ENCODE measurements at places on chromosomes 16 and 17.

- DNase-seq = peak; percentile 87
Measured at GRCh38 chr17:79811011-79811867, 14.4 kb upstream of the CBX8 start.

DNA sequence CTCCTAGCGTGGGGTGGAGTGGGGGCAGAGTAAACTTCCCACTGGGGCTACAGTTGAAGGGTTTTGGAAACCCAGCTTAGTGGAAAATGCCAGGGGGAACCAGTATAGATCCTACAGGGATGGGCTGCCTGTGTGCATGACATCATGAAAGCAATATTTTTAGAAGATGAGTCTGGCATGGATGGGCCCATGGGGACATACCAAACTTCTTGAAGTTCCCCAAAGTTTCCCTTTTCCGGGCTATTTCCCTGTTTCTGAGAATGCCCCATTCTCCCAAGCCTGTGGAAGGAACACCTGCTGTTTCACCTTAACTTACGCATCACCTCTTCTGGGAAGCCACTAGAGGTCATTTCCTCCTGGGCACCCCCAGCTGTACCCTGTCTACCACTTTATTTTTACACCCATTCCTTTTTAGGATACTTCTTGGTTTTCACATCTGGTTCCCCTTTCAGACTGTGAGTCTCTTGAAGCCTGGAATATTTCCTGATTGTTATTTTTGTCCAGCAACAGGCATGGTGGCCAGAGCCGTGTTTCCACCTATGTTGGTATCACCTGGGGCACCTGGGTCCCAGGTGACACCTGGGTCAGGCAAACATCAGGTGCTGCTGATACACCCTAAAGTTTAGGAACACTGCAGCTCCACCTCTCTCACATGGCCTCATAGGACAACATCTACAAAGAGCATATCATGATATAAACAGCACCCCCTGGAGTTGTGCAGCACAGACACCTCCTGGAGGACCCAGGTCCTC is 9.8 kb downstream of the SOCS3 start:
- no peak for DNase-seq

DNA sequence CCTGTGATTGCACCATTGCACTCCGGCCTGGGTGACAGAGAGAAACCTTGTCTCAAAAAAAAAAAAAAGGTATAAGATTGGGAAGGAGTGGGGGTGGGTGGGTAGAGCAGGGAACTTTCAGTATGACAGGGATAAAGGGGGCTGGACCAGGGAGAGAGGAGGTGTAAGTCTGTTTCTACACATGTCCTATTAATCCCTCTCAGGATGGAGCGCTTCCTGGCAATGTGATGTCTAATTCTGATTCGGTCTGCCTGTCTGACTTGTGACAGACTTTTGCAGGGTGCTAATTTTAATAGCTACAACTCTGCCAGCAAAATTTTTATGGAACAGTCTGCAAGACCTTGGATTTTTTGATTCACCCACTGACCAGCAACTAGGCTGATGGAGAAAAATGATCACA is 53.8 kb upstream of the SLC25A19 start:
- DNase-seq = no peak

DNA sequence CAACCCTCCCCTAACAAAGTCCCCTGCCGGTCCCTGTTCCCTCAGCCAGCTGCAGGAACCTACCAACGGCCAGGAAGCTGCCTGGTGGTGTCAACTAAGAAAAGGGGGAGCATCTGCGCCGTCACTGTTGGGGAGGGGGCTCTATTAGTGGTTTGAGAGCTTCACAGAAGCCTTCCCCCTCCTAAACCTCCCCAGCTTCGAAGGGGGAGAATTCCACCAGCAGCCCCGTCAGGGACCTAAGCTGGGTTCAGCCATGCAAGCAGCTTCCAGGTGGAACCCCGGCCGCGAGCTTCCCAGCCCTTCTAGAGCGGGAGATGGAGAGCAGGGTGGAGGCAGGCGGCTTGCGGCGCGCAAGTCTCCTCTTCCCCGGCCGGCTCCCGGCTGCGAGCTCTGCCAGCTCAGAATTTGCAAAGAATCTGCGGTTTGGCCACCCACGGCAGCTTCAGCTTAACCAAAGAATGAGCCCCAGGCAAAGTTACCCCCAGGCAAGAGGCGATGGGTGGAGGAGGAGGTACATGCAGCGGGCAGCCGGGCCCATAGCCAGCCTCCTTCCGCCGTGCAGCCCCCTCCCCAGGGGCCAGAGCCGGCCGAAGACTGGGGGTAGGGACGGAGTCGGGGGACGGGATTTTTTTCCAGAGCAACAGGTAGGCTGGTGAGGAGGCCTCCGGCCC is 33.7 kb downstream of the DDX19A start:
- peak; percentile 56 for DNase-seq

DNA sequence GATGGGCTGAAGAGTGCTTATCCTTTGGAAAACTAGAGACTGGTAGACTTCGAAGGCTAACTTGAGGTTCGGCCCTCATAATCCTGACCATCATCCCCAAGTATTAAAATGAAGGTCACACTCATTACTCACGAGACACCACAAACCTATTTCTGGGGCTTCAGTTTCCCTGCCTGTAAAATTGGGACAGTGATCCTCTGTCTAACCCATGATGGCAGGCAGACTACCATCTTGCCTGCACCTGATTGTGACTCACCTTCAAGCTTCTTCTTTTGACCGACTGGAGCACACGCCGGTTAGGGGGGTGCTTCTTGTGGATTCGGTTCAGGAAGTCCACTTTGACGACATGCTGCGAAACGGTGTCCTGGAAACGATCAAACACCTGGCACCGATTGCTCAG is 14.2 kb upstream of the DHRS13 start:
- no peak for DNase-seq

- DNase-seq = no peak
Measured at GRCh38 chr16:85384833-85385462, 228.2 kb upstream of the GSE1 start.

GRCh38 chr17:57541472-57542394 is 203.4 kb downstream of the CCDC182 start:
- DNase-seq = peak; percentile 97

DNA sequence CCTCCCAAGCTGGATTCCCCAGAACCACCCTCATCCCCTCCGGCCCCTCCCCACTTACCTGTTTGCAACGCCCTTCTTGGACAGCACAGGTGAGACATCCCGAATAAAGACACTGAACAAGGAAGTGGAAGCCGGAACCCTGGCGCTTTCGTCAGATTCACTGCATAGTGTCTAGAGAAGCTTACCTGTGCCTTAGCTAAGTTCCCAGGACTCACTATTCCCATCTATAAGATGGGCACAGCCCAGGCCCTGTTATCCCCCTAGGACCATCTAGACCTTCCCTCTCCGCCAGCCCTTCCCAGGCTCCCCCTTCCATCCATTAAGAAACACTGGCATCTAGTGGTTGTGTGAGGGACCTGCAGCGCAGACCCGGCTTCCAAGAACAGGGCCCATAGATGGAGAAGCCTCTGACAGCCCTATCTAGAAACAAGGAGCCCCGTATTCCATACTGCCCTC is 26.9 kb upstream of the RPL38 start:
- peak; percentile 76 for DNase-seq

DNA sequence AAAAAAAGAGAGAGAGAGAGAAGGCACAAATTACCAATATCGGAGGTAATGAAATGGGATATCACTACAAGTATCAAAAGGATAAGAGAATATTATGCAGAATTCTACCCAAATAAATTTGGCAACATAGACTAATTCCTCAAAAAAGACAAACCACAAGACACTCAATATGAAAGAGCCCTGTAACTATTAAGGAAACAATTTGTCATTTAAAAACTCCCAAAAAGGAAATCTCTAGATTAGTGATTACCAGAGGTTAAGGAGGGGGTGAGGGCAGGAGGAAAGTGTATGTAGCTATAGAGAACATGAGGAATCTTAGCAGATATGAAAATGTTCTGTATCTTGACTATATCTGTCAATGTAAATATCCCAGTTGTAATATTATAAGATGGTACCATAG is 54.0 kb downstream of the CFDP1 start:
- no peak for DNase-seq

DNA sequence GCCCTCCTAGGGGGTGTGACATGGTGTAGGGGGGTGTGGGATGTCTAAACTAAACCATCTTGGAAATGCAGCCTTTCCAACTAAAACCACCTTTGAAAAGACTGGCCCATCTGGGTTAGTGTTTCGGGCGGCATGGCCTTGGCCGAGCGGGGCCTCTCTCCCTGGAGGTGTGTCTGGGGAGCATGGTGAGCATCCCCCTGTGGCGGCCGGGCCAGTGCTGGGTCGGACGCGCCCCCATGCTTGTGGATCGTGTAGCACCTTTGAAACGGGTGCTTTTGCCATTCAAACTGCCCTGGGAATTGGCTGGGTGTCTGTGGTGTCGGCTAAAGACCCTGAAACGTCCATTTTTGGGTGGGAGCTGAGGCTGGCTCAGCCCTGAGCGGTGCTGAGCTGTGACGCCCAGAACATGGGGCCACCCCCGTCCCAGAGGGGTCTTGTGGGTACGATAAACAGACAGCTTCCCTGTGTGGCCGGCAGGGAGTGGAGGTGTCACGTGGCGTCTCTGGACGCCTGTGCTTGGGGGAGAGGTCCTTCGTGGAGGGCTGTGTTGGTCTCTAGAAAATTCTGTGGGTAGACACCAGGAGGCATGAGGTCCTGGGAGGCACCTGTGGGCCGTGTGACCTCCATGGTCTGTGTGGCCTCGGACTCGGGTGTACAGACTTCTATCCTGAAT is 6.3 kb downstream of the METRNL start:
- no peak for DNase-seq

- no peak for DNase-seq
Measured at GRCh38 chr17:30573603-30574175, 96.5 kb downstream of the GOSR1 start.

DNA sequence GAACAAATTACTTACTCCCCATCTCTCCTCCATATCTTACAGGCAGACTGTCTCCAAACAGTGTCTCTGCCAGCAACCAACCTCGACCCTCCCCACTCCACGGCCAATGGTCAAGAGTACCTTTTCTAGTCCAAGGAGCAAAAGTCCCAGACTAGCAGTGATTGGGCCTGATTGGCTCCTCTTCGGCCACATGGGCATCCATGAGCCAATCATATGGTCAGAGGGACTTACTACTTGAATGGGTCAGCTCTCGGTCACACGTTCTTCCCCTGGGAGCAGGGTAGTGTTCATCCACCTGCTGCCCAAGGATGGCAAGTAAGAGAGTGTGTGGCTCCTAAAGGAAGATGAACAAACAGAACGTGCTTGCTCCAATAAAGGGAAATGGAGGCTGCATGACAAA is 84.6 kb downstream of the C16orf78 start:
- DNase-seq = no peak

GRCh38 chr16:7377231-7377630 is 44.6 kb downstream of the RBFOX1 start:
- no peak for DNase-seq

DNA sequence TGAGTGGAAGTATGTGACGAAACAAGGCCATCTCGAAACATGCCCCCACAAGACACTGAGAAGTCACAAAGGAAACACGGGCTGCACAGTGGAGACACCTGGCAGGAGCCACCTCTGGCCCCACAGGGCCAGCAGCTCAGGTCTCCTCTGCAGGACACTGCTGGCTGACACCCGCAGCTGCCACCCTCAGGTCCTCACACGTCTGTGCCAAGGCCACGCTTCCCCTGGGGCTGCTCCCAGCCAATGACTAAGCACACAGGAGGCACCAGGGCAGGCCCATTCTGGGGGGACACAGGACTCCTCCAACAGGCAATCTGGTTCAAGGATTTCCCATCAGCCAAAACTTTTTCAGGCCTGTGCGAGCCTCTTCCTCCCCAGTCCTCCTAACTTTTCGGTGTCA is 36.4 kb downstream of the MBTPS1 start:
- no peak for DNase-seq

DNA sequence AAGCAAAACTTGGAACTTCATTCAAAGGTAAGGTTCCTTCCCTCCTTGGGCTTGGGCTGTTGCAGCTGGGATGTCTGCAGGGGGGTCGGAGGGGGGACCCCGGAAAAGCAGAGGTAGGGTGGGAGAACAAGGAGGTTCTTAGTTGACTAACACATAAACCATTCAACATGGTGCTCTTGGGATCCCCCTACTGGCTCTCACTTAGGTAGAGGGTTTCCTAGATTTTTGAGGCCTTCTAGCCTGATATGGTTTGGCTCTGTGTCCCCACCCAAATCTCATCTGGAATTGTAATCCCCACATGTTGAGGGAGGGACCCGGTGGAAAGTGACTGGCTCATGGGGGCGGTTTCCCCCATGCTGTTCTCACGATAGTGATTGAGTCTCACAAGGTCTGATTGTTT is 93.9 kb downstream of the RGS9 start:
- DNase-seq = peak; percentile 28

GRCh38 chr17:39132192-39132610 is 19.2 kb downstream of the PLXDC1 start:
- no peak for DNase-seq

DNA sequence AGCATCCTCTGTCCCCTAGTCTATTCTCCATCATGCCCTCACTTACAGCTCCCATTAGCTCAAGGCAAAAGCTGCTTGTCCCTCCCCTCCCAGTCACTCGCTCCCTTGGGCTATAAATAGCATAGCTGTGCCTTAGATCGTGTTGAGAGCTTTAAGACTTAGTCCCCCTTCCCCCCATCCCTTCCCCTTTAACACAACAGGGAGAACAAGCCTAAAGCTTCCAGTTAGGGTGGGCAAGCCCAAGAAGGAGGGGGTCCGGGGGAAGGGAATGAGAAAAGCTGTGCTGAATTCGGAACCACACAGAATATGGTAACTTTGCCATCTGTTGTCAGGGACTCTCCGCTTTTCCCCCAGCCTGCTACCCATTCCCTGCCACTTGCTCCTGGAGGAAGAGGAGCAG is 4.9 kb upstream of the HIGD1B start:
- no peak for DNase-seq

DNA sequence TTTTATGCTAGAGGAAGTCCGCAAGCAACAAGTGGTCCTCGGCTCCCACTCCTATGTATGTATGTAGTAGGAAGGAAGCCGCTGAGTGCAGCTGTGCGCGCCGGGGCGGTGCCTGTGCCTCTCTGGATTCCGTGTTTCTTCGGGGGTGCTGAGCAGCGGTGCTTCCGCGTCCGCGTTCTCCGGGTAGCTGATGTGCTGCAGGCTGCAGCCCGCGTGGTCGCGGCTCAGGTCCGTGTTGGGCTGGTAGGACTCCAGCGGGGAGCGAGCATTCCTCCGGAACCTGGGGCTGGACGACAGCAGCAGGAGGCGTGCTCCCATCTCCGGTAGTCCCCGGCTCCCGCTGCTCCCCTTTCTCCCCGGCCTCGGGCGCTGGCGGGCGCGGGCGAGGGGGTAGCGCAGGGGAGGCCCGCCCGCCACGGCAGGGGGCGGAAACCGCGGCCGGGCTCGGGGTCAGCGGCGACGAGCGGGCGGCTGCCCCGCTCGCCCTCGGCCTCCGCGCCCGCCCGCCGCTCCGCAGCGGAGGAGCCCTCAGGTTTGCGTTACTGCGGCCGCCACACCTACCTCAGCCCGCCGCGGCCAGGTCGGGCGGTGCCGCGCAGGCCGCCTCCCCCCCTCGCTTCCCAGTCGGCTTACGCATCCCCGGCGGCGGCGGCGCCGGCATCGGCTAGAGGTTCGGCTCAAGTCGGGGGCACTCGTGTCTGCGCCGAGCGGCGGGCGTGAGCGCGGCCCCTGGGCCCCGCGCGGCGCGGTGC is 487 bp downstream of the C17orf67 start:
- DNase-seq = peak; percentile 49

- no peak for DNase-seq
Measured at GRCh38 chr16:53457670-53458069, 23.4 kb downstream of the RBL2 start.

All from A549 (cell line).